Stimulated activated CD8-positive, alpha-beta memory T cell treated with anti-CD3 and anti-CD28 coated beads, Interleukin-4, amount 100 ng/mL, for 24 hours (primary cell): ENCODE measurements at places on chromosomes 5 and 9.

GRCh38 chr9:135612981-135613910 is 26.1 kb downstream of the GLT6D1 start:
- no peak for DNase-seq

- DNase-seq: no peak
Measured at GRCh38 chr9:133342570-133342969, 5.4 kb downstream of the MED22 start.

- DNase-seq: no peak
Measured at GRCh38 chr9:88711719-88712118, 176.7 kb downstream of the NXNL2 start.

DNA sequence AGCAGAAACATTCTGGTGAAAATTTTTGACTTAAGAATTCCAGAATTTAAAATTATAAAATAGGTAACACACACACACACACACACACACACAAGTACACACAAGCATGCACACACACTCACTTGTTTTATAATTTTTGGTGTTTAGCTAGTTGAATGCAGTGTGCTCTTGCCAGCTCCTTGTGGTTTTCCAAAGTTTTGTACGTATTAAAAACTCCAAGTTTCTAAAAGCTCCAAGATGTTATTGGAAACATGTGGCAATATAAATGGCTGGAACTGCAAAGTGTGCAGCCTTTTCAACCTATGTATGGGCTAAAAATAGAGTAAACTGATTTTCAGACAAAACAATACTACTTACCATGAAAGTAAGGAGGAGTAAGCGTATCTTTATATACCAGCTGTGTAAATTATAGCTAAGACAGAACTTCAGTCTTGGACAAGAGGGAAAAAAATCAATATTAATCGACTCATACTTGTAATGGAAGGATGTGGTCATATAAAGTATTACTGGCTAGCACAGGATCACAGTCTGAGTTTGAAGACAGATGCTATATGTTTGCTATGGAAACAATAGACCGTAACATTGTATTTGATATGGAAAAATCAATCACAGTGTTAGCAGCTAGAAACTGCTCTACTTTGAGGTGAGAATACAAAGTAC is 727.1 kb upstream of the GRAMD2B start:
- no peak for DNase-seq

DNA sequence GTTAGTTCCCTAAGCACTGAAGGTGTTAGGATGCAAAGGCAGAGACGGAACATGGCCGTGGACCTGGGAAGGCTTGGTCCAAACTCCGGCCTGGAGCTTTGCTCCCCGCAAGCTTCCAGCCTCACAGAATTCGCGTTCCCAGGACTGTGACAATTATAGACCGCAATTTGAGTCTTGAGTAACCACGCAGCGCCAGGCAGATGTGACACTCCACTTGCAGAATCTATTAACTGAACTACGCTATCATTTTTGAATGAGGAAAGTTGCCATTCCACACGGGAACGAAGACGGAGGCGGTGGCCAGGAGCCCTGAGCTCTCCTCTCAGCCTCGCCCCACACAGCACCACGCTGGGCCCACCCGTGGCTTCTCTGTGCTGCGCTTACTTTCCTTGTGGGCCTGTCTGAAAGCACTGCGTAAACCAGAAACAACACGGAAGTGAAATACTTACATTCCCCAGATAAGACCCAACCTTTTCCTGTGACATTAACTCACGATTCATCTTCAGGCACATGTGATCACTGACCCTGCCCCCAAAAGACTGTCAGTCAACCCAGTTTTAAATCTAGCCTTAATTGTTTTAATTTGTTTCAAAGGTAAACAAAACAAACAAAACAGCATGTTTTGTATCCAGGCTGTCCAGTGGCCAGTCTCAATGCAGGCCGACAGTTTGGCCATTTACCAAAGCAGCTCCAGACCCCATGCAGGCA is 16.1 kb upstream of the COL5A1 start:
- DNase-seq: no peak
